ENCODE measurements at places on chromosomes 1 and 21. TPM values are rescaled to one million over a fixed set of nuclear protein-coding genes. Genes with fewer than 3 reads are reported as not detected.

GRCh38 chr1:23792151-23792945, 1.4 kb downstream of the LYPLA2 start:
- ATAC-seq = no peak

GRCh38 chr1:226692823-226693222, 46.3 kb downstream of the ITPKB start:
- no peak for ATAC-seq

GRCh38 chr1:151060007-151060656, at the start of gene MLLT11:
MLLT11 (plus strand) TSS chr1:151060397; CDS start chr1:151067225, 6,828 bp downstream.
- no peak for ATAC-seq

DNA sequence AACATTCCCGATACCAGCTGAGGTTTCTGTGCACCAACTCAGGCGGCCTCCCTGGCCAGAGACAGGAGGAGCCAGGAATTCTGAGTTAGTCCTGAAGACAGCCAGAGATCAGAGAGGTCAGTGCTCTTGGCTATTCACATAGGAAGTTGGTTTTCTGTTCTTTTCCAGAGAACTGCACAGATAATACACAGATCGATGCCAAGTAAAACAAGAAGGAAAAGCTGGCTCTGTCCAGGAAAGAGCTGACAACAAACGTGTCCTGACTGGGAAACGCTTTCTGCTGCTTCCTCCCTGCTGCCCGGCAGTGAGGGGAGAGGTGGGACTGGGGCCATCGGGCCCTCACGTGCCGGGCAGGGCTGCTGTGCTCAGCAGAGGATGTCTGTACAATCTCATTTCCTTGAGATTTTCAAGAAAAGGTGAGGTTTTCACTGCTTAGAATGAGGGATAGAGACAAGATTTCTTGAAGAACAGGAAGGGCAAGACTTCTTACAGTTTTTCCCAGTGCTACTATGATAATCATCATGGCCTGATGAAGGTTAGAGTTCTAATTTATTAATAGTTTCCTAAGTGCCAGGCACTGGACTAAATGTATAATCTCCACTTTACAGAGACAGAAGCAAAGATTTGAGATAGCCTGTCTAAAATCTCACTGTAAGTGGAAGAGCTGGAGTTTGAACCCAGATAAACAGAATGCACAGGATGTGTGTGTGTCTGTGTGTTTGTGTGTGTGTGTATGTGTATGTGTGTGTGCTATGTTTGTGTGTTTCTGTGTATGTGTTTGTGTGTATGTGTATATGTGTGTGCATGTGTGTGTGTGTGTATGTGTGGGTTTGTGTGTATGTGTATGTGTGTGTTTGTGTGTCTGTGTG, 211.0 kb upstream of the RAB4A start:
- no peak for ATAC-seq

The LCE1D gene
- total RNA-seq = not detected

The AMY1A gene
- total RNA-seq = not detected

The MEAF6 gene
- 56.8 TPM for total RNA-seq

The MANEAL gene
- 5.2 TPM for total RNA-seq

The HLX gene
- 4.1 TPM for total RNA-seq

The LHX8 gene
- total RNA-seq = not detected

The CD164L2 gene
- total RNA-seq = not detected
